ENCODE measurements at places on chromosomes 1 and 21.

DNA sequence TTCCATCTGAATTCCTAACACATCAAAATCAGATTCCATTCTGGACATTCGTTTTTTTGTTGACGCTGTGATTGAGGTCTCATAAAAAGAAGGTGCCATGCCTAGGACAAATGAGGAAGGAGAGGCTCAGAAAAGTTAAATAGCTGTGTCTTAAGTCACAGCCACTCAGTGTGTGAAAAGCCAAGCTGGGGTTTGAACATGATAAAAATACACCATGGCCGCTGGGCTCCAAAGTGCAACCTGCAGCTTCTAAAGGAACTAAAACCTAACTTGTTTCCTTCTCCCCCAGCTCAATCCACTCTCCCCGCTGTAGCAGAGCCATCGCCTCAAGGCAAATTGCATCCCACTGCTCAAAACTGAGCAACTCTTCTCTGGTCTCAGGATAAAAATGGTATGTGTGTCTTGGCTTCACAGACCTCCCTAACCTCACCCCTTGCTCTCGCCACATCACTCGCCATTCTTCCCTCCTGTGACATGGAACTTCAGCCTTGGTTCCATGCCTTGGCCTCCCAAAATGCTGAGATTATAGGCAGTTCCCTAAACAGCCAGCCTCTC lies 22.1 kb upstream of the FAM20B start:
- no peak for DNase-seq

GRCh38 chr1:29454616-29455380 lies 218.5 kb downstream of the PTPRU start:
- DNase-seq: no peak

DNA sequence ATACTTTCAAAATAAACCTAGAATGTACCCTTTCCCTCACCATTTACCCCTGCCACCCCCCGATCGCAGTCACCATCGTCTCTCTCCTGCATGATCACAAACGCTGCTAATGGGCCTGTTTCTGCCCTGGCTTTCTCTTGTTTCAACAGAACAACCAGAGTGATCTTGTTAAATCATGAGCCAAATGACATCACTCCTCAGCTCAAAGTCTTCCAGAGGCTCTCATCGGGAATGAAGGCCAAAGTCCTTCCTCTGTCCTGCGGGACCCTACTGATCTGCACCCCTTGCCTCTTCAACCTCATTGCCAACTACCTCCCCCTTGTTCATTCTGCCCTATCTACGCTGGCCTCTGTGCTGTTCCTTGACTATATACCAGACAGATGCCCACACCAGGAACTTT lies 39.4 kb upstream of the PTGFRN start:
- DNase-seq: no peak

DNA sequence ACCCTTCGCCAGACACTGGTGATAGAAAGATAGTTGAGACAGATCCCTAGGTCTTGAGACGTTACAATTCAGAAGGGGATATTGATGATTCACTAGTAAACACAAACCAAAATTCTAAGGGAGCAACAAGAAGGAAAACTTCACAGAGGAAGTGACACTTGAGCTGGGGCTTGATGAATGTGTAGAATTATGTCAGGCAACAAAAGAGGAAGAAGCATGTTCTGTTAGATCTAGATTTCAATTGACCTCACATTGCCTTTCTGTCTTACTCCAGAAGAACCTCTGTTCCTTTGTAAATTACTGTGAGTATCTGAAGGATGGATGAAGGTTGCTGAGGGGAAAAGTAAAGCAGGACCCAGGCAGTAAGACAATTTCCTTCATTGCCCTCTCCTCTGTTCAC lies 328.2 kb downstream of the KCTD3 start:
- DNase-seq: no peak

- no peak for DNase-seq
Measured at GRCh38 chr1:99171184-99171813, 93.0 kb upstream of the PLPPR4 start.

GRCh38 chr1:54683453-54683852 lies 32.2 kb upstream of the TTC4 start:
- DNase-seq: no peak

GRCh38 chr21:38434913-38435533 lies 63.3 kb downstream of the ERG start:
- DNase-seq: no peak

- DNase-seq: no peak
Measured at GRCh38 chr1:243477731-243478290, 222.0 kb downstream of the SDCCAG8 start.

- no peak for DNase-seq
Measured at GRCh38 chr1:152718238-152718637, 10.3 kb downstream of the LCE4A start.

DNA sequence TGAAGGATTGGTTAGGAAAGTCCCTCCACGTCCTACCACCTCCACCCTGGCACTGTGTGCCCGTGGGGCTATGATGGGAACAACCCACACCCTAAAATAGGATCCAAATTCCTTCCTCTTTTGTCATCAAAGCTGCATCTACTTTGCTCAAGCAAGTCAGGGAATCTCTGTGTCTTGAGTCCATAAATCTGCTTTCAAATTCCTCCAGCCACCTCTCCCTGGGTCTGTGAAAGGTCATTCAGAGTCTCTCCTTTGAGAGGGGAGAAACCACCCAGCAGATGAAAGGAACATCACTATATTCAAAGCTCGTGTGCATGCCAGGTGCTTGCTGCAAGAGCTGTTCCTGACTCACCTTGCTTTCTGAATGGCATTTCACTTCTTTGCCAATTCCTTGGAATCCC lies 243.6 kb downstream of the TM2D1 start:
- DNase-seq: no peak

DNA sequence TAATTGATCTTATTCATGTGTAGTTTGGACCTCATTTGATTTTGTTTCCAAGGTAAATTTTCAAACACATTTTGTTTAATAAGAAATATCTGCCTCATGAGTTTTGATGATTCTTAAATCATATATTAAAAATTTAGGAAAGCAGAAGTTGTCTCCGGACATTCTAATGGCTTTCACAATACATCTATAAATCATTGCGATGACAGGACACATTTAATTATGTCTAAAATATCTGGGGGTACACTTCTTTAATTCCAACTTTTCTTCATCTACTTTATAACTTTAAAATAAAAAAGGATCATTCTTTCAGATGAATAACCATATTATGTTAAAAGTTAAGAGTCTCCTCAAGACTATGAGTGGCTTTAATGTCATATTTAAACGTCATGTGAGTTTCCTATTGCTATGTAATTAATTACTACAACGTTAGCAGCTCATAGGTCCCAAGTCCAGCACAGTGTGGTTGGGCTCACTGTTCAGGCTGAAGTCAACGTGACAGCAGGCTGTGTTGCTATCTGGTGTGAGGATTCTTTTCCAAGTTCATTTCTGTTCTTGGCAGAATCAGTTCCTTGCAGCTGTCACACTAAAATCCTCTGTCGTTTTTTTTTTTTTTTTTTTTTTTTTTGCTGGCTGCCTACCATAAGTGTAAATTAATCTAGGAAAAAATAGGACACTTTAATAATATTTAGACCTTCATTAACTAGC lies 893.5 kb downstream of the LTN1 start:
- no peak for DNase-seq

DNA sequence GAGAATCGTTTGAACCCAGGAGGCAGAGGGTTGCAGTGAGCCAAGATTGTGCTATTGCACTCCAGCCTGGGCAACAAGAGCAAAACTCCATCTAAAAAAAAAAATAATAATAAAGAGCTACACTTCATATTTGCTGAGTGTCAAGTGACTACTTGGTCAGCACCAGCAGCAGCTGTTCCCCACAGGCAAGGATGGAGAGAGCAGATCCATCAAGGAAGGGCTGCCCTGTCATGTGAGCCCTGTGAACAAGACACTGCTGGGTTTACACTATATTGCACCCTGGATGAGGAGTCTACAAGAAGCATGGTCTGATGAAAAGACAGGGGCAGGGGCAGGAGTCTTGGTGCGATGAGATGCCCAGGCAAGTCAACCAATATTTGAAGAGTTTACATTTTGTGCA lies 3.6 kb downstream of the CTNNBIP1 start:
- DNase-seq: no peak

DNA sequence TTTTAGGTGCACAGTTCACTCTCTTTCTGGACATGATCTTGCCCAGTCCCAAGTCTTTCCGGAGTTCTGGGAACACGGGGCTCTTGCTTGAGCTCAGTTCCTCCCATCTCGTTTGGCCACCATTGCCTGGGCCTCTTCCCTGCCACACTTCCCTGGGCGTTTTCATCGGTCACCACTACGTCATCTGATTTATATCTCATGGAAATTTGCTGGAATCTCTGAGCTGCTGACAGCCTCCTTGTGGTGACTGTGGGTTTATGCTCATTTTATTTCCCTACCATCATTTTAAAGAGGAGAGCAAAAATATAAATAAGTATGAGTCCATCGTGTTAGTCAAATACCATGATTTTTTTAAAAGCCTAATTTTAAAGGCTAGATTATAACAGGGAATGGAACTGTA lies 449.1 kb upstream of the KAZN start:
- no peak for DNase-seq

- no peak for DNase-seq
Measured at GRCh38 chr1:165512816-165513215, 31.0 kb upstream of the LRRC52 start.

DNA sequence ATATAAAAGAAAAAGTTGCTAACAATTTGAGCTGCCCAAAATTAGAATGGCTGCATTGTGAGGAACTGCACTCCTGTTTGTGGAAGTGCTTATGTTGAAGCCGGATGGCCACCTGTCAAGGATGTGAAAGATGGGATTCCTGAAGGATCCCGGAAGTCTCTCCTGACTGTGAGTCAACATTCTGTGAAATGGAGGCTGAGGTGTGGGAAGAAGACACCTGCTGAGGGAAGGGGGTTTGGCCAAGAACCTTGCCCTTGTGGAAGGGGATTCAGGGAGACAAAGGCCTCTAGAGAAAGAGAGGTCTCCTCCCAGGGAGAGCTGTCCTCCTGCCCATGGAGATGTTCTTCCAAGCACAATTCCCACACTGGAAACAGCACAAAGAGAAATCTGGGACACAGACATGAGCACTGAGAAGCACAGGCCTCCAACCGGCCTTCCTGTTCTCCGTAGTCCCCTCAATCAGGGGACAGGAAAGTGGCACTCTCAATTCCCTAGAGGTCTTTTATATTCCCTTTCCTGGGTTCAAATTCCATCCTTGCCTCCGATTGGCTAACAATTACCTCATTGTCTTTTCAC lies 70.5 kb downstream of the CD2 start:
- no peak for DNase-seq

- no peak for DNase-seq
Measured at GRCh38 chr1:92934395-92935378, 26.6 kb downstream of the DIPK1A start.

- no peak for DNase-seq
Measured at GRCh38 chr1:9942399-9942938, 722 bp downstream of the LZIC start.

DNA sequence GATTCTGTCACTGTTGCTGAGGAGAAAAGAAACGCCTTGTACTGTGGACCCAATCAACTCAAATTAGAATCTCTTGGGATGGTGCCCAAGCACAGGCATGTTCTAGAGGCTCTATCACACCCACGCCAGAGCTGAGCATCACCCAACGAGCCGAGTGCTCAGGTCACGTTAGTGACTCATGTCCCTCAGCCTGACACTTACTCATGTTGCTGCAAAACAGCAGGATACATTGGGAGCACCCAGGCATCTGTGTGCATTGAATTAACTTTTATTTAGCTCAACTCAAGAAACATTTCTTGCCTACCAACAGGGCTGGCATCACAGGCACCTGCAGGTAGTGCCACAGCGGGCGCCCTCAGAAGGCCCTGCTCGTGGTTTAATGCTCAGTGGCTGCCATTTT lies 149.8 kb downstream of the ETS2 start:
- DNase-seq: no peak

DNA sequence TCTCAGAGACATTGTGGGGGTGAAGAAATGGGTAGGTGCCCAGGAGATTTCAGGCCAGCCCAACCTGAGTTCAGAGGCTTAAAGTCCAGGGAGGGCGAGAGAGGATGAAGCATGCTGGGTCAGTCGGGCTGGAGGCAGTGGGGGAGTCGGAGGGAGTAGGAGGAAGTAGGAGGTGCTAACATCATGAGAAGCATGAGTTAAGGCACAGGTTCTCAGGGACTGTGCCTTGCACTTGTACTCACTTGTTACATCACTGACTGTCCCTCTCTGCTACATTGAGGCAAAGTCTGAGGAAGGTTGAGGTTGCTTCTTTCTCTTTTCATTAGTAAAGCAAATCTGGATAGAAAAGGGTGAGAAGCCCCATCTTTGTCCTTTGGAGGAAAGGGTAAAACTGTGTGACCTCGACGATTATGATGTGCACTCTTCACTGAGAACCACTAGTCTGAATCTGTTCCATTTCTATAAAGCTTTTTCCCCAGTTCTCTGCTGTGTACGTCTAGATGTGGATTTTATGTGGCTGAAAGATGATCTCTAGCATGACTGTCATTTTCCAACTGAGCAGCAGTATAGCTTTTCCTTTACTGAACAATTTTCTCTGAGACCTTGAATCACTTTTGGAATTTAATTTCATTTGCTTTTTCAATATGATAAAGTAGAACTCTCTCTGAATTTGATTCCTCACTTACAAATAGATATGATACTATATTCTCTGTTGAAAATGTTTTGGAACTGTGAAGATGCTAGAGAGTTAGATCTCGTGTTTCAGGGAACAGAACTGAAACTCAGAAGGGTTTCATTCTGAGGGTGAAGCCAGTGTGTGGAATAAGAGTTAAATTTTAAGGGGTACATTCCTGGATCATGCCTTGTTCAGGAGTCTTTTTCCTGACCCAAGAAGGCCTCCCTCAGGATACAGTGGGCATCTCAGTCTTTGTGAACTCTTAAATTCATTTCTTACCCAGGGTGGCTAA lies 94.6 kb downstream of the FGGY start:
- DNase-seq: no peak

- no peak for DNase-seq
Measured at GRCh38 chr1:27536767-27537166, 46.8 kb upstream of the WASF2 start.

- no peak for DNase-seq
Measured at GRCh38 chr21:44734026-44734745, 22.8 kb upstream of the TSPEAR start.

DNA sequence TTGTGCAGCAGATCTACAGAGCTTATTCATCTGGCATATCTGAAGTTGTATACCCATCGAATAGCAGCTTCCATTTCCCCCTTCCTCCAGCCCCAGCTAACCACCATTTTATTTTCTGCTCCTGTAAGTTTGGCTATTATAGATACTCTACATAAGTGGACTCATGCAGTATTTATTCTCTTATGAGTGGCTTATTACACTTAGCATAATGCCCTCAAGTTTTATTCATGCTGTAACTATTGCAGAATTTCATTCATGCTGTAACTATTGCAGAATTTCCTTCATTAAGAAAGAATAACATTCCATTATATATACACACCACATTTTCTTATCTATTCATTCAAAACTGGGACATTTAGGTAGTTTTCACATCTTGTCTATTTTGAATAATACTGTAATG lies 30.5 kb upstream of the IFI16 start:
- no peak for DNase-seq

GRCh38 chr1:244304156-244304555 lies 147.6 kb downstream of the ADSS2 start:
- no peak for DNase-seq

GRCh38 chr1:159279773-159280172 lies 22.4 kb upstream of the FCER1A start:
- no peak for DNase-seq

GRCh38 chr1:19163261-19163660 lies 46.8 kb downstream of the UBR4 start:
- DNase-seq: no peak

All from CD8-positive, alpha-beta T cell (primary cell).